NCI-H1694 treated with DMSO at 0.1 percent for 48 hours (cell line): ENCODE measurements at places on chromosomes 13 and 19.

DNA sequence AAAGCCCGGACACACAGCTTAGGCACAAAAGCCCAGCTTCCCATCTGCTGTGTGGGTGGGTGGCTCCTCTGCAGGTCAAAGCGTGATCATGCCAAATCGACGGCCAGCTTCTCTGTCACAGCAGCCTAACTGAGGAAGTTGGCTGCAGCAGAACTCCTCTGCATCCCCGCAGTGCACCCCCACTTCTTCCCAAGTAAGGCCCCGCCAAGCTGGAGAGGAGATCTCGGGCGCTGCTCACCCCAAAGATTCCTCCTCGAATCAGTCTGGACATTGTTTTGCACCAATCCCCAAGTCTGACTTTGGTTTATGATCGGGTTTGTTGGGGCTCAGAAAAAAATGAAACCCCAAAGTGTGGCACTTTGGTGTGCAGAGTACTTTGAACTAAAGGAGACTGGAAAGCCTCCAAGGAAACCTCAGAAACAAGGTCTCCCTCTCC is 19.7 kb upstream of the CPB2 start:
- no peak for DNase-seq

DNA sequence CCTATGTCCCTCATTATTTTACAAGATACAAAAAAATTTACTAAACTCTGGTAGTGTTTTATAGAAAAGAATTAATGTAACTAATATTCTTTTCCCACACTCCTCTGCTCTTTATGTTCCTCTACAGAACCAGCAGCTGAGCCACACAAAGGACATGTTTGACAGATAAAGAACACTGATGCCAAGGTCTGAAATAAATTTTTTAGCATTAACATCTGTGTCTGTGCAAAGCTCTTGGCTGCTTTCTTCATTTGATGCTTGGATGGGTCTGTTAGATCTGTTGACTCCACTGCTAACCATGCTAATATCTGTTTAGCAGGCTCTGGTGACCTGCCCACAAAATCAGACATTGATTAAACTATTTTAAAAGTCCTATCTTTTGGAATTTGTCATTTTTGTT is 2363.8 kb downstream of the PCDH9 start:
- no peak for DNase-seq

DNA sequence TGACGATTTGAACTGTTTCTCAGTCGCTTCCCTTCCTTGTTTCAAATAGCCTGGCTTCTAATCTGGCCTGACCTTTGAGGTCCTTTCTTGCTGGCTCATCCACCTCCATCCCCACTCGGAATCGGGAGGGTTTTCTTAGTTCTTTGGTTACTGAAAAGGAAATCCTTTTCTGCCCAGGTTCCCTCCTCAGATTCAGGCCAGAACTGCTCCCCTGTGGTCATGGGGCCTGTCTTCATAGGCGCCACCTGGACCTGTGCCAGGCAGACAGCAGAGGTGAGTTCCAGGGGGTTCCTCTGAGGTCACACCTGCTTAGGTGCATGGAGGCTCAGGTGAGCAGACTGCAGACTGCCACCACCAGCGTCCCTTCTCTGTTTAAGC is 62.4 kb downstream of the AKAP11 start:
- DNase-seq = no peak

- DNase-seq = no peak
Measured at GRCh38 chr13:48874165-48874564, 101.5 kb upstream of the FNDC3A start.

- no peak for DNase-seq
Measured at GRCh38 chr13:29847501-29847983, 2.9 kb downstream of the UBL3 start.

GRCh38 chr13:109344552-109345157 is 441.7 kb downstream of the IRS2 start:
- DNase-seq = no peak

DNA sequence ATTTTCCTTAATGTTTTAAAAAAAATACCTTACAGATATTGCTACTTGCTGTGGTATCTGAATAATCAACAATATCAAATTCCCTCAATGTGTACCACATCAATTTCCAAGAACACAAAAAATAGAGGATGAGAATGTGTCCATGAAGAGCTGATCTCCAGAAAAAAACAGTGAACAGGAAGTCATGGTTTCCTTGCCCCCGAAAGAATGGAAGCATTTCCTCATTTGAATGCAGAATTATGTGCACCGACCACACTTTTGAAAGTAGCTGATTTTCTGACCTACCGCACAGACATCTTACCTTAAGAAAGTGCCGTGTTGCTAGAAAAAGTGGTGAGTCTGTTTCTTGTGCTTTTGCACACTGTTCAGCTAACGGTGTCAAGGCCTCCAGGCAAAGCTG is 13.4 kb upstream of the EEF1AKMT1 start:
- DNase-seq = no peak

GRCh38 chr19:21166436-21166835 is 24.6 kb downstream of the ZNF431 start:
- DNase-seq = no peak

- peak; percentile 3 for DNase-seq
Measured at GRCh38 chr13:26583662-26584061, 26.2 kb downstream of the WASF3 start.

- DNase-seq = no peak
Measured at GRCh38 chr13:78589206-78589605, 14.1 kb downstream of the POU4F1 start.

- no peak for DNase-seq
Measured at GRCh38 chr19:13613447-13613846, 107.2 kb upstream of the CACNA1A start.

DNA sequence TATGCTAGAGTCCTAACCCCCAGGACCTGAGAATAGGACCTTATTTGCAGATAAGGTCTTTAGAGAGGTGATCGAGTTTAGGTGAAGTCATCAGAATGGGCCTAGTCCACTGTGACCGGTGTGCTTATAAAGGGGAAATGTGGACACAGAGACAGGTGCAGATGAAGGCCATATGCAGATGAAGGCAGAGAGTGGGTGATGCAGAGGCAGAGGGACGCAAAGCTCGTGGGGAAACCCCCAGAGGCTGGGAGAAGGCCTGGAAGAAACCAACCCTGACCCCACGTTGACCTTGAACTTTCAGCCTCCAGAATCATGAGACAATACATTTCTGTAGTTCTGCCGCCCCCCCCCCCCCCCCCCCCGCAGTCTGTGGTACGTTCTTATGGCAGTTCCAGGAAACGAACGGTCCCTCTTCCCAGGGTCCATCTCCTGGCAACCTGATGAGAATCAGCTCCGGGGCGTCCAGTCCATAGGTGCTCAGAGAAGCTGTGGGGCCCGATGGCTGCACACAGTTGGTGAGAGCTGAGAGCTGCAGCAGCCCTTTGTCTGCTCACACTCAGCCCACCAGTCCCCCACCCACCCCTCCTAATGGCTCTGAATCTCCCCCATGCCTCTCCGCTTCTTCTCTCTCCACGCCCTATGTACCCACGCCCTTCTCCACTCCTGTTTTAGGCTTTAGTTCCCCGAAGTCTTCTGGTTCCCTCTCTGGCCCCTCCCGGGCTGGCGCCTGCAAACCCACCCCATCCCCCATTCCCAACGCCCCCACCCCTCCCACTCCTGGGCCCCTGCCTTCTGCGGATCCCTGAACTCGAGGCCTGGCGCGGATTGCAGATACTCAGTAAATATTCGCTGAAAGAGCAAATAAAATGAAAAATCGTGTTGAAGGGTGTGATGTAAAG is 218.3 kb upstream of the MAB21L1 start:
- no peak for DNase-seq

- DNase-seq = no peak
Measured at GRCh38 chr13:50410921-50411746, 395.9 kb downstream of the KCNRG start.

DNA sequence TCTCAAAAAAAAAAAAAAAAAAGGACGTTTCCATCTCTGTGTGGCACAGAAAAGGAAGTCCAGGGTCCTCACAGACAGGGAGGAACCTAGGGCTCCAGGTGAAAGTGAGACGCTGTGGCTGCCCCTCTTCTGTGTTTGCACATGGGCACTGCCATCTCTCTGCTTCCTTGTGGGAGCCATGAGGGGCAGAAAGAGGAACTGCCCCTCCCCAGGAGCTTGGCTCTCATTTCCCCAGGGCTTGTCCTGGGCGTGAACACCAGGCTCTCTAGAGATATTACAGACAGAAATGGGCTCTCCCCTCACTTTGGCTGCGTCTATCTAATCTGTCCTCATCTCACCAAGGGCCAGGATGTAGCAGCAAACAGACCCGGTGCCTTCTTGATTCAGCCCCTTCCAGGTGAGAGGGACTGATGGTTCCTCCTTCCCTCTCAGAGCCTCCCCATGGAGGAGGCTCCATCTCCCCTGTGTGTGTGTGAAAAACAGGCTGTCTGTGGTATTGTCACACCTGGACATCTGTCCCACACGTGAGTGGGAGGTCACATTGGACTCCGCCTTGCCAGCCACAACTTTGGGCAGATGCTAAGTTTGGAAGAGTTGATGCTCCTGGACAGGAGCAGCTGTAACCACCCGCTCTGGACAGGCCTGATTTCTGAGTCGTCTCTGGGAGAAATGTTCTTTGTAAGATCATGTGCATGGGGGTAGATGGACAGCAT is 840 bp upstream of the LILRA4 start:
- DNase-seq = no peak

- DNase-seq = no peak
Measured at GRCh38 chr19:29552454-29553280, 26.9 kb downstream of the VSTM2B start.

DNA sequence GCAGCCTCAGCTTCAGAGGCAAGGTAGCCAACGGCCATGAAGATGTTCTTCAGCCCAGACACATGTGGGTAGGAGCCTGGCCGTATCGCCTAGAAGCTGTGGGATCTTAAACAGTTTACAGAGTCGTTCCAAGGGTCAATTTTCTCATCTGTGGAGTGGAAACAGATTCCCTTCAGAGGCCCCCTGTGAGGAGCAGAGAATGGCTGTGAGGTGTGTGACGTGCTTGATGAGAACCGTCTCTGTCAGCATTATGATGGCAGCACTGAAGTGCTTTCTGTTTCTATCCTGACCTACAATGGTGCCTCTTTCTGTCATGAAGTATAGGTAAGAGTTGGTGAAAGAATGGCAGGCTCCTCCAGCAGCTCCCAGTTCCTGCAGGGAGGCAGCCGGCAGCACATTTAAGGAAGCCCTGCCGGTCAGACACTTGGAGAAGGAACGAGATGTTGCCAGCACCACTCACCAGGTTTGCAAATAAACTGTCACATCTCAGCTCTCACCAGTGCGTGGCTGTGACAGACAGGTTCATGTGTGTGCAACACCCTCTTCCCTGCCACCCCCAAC is 277.3 kb downstream of the FOXO1 start:
- DNase-seq = no peak

DNA sequence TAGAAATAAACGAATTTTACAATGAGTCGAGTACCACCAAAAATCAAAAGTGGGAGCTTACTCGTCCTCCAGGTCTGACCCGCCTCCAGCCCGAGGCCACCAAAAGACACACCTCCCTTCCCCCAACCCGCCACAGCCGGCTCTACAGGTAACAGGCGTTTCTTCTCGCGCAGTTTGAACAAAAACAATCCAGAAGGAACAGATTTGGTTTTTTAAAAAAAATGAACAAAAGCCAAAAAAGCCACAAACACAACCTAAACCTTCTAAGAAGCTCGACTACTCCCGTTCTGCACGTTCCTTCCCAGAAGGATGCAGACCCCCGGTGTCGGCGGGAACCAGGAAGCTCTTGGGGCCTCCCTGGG is 671 bp downstream of the ZDHHC20 start:
- DNase-seq = peak; percentile 13

DNA sequence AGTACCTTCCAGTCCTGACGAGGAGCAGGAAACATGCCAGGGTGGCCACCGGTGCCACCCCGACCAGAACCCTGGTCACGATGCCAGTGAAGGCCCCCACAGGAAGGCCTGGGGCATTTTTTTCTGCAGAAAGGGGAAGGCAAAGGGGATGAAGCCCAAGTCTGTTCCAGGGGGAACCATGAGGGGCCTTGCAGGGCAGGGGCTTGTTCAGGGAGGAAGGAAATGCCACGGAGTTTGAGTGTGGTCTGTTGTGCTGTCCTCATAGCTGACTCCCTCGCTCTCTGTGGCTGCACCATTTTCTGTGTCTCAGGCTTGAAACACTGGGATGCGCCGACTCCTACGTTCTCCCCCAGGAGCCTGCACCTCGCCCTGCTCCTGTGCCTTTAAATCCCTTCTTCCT is 27.5 kb upstream of the CEACAM1 start:
- no peak for DNase-seq

DNA sequence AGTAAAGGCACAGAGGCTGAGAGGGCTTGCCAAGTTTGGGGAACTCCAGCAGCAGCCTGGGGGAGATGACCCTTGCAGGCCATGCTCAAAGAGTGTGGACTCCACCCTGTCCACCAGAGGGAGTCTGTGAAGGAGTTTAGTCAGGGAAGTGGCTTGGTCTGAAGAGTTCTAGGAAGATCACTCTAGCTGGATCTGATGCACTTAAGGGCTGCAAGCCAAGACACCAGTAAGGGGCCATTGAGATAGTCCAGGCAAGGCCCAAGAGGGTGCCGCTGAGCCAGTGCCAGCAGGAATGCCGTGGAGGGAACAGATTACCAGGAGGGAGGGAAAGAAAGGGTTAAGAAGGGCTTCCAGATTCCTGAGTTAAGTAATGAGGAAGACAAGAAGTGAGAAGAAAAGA is 68.7 kb downstream of the ZAR1L start:
- no peak for DNase-seq

DNA sequence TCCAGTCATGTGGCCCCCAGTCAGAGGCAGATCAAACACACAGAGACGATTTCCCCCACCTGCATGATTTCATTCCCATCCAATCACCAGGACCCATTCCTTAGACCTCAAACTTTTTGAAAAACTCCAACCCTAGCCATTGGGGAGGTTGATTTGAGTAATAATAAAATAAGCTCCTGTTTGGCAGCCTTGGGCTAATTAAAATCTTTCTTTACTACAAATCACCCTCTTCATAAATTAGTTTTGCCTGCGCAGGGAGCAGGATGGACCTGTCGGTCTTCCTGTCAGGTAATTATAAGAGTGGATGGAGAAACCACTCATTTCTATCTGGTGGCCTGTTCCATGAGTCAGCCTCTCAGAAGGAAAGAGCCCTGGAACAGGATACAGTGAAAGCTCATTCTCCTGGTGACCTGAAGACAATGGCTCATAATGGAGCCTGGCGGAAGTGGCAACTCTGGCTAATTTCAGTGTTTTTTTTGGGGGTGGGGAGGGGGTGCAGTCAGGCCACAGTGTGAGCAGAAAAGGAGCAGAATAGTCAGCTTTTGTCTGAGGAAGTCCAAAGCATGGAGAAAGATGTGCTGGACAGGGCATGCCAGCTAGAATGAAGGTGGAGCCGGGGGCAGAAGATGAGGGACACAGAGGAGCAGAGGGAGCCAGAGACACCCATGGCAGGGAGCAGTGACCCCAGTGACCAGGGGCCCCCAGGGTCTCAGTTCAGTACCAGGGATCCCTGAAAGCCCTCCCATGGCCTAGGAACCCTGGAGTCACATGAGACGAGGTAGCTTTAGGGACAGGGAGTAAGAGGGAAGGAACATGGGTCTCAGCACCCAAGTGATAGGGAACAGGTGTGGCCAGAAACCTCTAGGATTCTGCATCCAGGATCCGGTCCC is 31.8 kb upstream of the PSG9 start:
- no peak for DNase-seq

GRCh38 chr19:13090511-13091231 is 12.0 kb downstream of the LYL1 start:
- DNase-seq = no peak
